ENCODE measurements at places on chromosomes 12 and 14.

DNA sequence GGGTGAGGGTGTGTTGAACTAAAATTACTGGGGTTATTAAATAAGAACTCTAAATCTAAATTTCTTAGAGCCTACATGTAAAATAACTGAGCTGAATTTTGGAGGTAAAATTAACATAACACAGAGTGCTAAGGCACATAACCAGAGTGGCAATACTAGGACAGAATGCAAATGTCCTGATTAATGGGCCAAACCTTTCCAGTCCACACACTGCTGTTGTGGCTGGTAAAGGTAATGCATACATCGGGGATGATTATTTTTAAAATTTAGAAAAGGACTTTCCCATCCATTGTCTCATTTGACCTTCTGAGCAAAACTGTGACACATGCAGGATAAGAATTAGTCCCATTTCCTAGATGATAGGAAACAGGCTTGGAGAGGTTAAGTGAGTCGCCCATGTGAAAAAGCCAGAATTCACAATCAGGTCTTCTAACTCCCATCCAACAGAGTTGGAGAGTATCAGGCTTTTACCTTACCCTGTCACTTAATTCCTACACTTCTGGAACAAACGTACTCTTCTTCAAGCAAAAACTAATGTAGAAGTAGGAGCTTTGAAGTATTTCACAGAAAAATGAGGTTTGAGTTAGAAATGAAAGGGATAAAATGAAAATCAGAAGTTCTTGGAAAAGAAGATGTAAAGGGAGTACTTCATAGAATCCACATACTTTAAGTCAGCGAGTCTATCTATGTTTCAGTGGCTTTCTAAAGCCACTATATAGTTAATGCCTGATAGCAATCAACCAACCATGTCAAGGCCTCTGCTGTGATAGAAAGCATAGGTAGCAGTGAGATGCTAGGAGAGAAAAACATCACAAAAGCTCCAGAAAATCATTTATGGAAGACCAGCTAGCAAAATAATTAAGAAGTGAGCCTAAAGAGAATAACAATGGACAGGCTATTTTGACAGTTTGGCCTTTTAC lies 334.9 kb upstream of the DIO2 start:
- DNase-seq, result no peak

DNA sequence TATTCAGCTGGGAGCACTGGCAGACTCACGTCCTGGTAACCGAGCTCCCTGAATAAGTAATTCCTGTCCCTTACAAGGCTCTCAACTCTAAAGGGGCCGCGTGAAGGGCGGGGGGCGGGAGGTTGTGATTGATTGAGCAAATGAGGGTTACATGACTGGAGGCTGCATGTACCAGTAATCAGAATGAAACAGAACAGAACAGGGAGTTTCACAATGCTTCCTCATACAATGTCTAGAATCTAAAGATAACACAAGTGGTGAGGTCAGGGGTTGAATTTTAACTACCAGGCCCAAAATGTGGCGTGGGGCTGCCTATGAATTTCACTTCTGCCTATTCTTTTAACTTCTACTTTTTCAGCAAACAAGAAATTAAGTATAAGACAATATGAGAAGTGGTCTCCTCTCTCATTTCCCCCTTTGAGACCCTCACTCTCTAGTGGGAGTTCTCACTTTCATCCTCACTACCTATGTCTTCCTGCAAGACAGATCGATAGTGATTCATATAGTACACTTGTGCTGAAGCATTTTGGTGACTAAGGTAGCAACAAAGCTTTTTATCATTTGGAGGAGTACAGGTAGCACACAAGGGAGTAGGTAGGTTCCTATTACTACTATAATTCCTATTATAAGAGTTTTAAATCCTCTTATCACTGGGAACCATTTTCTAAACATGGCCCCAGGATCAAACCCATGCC lies 239.8 kb downstream of the KTN1 start:
- no peak for DNase-seq

DNA sequence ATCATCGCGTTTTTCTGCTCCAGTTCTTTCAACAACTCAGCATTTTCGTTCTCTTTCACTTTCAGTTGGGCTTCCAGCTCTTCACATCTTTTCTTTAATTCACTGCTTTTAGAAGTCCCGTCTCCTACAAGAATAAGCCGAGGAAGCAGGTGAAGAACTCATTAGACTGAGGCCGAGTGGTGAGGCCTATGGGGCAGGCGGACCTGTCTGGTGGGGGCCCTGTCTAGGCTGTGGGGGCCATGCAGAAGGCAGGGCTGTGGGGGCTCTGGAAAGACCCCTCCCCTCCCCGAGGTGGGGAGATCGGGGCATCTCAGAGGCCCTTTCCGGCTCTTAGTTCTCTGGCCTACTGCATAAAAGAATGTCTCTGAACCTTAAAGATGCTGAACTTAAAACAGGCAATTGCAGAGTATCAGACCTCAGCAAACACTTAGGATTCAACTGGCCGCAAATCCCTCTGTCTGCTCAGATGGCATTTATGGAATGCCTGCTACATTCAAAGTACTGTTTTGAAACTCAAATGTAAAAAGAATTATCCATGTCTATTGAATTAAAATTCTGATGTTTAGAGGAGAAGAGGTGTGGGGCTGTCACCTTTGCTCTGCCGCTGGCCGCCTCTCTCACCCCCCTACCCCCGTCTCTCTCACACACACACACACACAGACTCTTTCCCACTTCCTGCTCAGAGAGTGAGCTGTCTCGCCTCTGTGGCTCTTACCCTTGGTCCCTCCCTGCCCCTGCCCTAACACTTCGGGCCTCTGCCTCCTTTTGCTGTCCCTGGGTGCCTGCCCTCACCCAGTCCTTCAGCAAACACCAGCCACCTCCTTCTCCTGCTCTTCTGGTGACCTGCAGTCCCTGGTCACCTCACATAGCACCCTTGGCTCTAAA lies 34.7 kb downstream of the CCDC92 start:
- no peak for DNase-seq

GRCh38 chr12:41142376-41142775 lies 45.7 kb upstream of the PDZRN4 start:
- DNase-seq, result no peak

GRCh38 chr12:24285448-24285847 lies 336.0 kb upstream of the SOX5 start:
- DNase-seq, result no peak

GRCh38 chr14:48382961-48383360 lies 707.6 kb upstream of the MDGA2 start:
- DNase-seq, result no peak

DNA sequence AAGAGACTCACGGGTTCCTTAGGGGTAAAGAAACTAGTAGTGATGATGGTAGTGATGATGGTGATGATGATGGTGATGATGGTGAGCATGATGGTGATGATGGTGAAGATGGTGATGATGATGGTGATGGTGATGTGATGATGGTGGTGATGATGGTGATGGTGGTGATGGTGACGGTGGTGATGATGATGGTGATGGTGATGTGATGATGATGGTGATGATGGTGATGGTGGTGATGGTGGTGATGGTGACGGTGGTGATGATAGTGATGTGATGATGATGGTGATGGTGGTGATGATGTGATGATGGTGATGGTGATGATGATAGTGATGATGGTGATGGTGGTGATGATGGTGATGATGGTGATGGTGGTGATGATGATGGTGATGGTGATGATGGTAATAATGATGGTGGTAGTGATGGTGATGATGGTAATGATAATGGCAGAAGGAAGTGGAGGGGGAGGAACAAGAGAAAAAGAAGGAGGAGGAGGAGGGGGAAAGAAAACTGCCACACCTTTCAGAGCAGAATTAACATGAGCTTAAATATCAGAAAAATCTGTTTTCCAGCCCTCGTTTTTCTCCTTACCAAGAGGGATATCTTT lies 85.5 kb downstream of the FZD10 start:
- no peak for DNase-seq

All from brain (organoid and tissue), 16 donors.